PC-3 (cell line): ENCODE measurements at places on chromosomes 7 and 10. TPM values are rescaled to one million over a fixed set of nuclear protein-coding genes. Genes with fewer than 3 reads are reported as not detected.

DNA sequence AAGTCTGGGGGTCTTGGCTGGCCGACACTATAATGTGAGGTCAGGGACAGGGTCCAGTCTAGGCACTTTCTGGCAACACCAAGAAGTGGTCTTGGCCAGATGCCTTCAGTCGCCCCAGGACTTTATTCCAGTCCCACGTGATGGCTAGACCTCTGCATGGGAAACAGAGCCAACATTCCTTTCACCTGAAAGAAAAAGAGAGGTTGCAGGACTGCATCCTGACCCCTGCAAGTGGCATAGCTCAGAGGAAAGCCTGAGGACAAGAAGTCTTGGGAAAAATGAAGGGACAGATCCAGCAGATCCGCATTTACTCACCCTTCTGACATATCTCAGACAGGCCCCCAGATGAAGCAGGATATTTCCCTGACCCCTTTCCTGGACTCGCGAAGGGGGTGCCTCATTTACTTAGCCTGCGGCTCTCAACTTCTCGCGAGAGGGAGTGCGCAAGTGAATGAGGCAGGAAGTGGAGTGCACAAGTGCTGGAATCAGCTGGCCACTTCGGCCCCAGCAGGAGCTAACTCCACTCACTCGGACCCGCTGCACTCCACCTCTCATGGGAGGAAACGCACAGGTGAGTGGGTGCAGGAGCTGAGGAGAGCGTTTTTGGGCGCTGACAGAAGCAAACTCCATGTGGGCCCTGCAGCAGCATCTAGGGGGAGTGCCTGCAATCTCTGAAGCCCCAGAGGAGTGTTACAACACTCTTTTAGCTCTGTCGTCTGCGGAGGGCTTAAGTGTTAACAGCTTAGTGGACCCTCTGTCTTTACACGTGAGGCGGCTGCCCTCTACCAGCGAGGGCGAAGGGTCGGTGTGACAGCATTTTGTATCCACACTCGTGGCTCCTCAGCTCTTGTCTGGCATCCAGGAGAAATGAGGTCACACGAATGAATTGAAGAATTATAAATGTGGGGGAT lies 916.2 kb upstream of the GHITM start:
- DNase-seq: no peak

DNA sequence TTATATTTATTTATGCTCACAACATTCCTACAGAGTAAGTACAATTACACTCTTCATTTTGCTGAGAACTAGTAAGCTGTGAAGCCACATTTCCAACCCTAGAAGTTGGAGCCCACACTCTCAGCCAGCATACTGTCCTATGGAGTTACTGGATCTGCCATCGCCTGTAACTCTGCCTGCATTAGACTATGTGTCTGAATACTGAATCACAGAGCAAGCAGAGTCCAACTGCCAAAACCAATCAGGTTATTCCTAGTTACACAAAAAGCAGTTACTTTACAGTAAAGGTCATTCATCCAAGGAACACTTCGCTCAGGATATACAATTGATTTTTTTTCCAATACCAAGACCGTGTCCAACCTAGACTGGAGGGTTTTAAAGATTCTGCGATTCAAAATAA lies 21.5 kb downstream of the CTAGE6 start:
- no peak for DNase-seq

RPP30 gene
- total RNA-seq: 44.3 and 57.8 TPM in 2 replicates

DNA sequence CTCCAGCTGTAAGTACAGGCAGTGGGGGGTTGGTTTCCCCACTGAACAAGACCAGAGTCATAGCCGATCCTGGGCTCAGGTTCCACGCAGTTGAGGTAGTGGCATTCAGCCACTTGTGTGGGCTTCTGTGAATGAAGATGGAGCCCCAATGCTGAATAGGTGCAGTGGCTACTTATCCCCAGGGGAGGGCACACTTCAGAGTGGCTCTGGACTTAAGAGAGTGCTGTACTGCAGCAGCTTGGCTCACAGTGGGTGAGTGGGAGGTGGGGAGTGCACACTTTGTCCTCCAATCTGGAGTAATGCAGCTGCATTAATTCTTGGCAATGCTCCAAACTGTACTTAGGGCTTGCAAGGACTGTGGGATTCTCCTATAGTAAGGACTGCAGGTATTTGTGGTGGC lies 81.9 kb downstream of the BUB3 start:
- no peak for DNase-seq

GRCh38 chr10:71288461-71288860 lies 30.6 kb upstream of the SLC29A3 start:
- DNase-seq: no peak

DNA sequence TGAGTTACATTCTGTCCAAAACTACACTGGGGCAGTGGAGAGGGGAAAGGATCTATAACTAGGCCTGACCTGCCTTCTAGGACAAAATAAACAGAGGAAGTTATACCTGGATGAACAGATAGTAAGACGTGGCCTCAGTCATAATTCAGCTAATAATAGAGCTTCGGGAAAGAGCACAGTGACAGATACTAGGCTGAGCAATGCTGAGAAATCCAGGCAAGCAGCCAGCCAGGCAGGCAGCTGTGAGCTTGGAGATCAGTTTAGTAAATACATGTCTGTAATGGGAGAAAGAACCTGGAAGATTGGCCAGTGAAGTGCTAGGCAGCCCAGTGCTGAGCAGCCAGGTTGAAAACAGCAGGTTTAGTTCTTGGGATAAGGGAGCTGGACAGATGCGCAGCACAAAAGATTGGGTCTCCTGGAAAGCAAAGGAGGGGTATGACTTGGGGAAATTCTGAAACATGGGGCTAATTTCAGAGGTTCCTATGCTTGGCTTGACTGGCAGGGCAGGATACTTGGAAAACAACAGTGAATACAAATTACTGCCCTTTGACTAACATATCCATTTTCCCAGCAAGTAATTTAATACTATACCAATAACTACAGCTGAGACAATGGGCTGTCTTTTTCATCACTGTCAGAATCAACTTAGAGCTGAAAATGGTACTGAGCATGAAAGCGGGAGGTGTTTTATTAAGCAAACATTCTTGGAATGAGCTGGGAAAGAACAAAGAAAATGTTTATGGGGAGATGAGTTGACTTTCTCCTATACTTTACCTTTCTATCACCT lies 140.8 kb downstream of the DGKB start:
- DNase-seq: peak; percentile 92
